HFFc6 (cell line): ENCODE measurements at places on chromosomes 12 and 14. TPM values are rescaled to one million over a fixed set of nuclear protein-coding genes. Genes with fewer than 3 reads are reported as not detected.

Gene PIANP
- 3.0 to 4.6 TPM (median 4.0 TPM) in 3 replicates for total RNA-seq

- no peaks in the 10 kb centered on the region for H3K4me1 ChIP-seq
- peaks cover 2% of the 10 kb centered on the region; the same call in 1 of the 2 replicates for H3K27me3 ChIP-seq
- no peak for DNase-seq
- peaks cover 52% of the 10 kb centered on the region for H3K36me3 ChIP-seq
- H3K4me3 ChIP-seq, result no peak overlapping the region
- H3K27ac ChIP-seq, result no peak overlapping the region
Measured at GRCh38 chr12:109938947-109939346, 38.9 kb downstream of the TCHP start.

DNA sequence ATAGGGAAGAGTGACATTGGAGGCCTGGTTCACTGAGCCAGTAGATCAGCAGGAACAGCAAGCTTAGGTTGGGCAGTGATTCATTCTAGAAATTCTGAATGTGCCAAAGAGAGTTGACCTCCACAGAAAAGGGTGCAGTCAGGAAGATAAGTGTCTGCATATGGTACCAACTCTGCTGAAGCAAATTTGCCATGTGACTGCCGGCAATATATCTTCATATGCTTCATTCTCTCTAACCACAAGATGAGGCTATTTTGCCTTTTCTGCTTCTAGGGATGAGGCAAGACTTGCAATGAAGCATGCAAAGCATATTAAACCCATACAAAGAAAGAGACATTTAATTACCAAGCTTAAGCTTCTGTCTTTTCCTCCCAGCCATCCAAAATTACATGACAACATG lies 13.6 kb downstream of the CCDC198 start:
- peaks cover 2% of the 10 kb centered on the region for H3K27me3 ChIP-seq
- H3K4me1 ChIP-seq, result no peaks in the 10 kb centered on the region
- no peaks in the 10 kb centered on the region for H3K36me3 ChIP-seq
- H3K27ac ChIP-seq, result no peak overlapping the region
- no peak overlapping the region for H3K4me3 ChIP-seq

- H3K4me1 ChIP-seq, result no peaks in the 10 kb centered on the region
- peaks cover 53% of the 10 kb centered on the region for H3K27me3 ChIP-seq
- H3K36me3 ChIP-seq, result no peaks in the 10 kb centered on the region
- H3K27ac ChIP-seq, result no peak overlapping the region
- no peak overlapping the region for H3K4me3 ChIP-seq
- DNase-seq, result no peak
Measured at GRCh38 chr12:1925684-1926006, 7.2 kb upstream of the CACNA2D4 start.

Gene MFAP5
- 34.9 to 164 TPM (median 42.2 TPM) in 3 replicates for total RNA-seq

Gene OAS1
- total RNA-seq, result not detected in 3 replicates

DNA sequence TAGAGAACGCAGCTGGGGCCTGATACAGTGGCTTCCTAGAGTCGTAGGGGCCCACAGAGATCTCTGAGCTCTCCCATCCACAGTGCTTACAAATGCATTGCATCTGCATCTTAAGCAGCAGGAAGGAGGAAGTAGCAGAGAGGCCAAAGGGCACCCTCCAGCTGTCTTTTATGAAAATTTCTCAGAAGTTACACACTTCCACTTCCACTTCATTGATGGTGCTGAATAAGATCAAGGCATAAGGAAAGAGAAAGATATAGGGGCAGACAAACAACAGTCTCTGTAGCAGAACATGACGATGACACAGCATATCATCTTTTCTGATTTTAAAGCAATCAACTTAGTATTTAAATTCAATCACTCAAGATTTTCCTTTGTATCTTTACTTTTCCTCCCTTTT lies 51.6 kb upstream of the ABCC9 start:
- H3K4me1 ChIP-seq, result peaks cover 7% of the 10 kb centered on the region; the same call in 1 of the 2 replicates
- H3K27me3 ChIP-seq, result peaks cover 6% of the 10 kb centered on the region; the same call in 1 of the 2 replicates
- H3K27ac ChIP-seq, result no peak overlapping the region
- H3K4me3 ChIP-seq, result no peak overlapping the region
- H3K36me3 ChIP-seq, result no peaks in the 10 kb centered on the region

Gene RBM19
- total RNA-seq, result 27.9 to 30.5 TPM (median 29.3 TPM) in 3 replicates

DNA sequence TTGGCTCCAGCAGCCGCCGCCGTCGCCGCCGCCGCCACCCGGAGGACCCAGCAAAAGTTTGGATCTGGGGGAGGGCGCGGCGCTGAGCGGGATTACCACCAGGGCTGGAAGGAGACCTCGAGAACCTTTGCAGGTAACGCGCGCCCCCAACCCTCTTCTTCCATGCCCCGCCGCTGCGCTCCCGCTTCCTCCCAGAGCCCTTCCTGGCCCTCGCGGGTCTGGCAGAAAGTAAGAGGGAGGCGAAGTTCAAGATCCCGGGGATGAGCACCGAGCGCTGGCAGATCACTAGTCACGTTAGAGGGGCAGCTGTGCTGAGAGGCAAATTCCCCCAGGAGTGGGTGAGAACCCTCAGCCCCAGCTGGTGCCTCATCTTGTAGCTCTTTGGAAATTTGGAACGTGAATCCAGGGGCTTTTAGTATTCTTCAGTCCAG lies 3.9 kb downstream of the FLRT2 start:
- H3K4me3 ChIP-seq, result peak overlapping the region; percentile 92
- DNase-seq, result no peak
- H3K27ac ChIP-seq, result peak overlapping the region; percentile 52
- H3K4me1 ChIP-seq, result peaks cover 63% of the 10 kb centered on the region
- H3K36me3 ChIP-seq, result no peaks in the 10 kb centered on the region

DNA sequence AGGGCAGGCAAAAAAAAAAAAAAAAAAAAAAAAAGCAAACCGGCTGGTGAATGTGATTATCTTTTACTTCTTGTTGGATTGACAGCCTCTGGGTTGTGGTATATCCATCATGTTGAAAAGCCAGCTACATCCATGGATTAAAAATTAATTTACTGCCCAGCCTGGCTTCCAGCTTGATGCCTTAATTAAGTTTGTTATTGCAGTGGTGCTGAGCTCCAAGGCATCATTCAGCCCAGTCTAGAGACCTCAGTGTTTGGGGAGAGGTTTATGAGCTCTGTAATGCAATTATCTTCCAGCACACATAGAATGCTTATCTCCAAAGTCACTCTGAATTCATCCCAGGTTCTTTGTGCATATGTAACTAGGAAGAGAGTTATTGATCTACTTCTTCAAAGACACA lies 114.8 kb downstream of the RIMBP2 start:
- H3K36me3 ChIP-seq, result peaks cover 10% of the 10 kb centered on the region
- no peak for DNase-seq
- H3K27ac ChIP-seq, result no peak overlapping the region
- H3K27me3 ChIP-seq, result peaks cover 4% of the 10 kb centered on the region; the same call in 1 of the 2 replicates
- H3K4me1 ChIP-seq, result no peaks in the 10 kb centered on the region
- H3K4me3 ChIP-seq, result no peak overlapping the region

DNA sequence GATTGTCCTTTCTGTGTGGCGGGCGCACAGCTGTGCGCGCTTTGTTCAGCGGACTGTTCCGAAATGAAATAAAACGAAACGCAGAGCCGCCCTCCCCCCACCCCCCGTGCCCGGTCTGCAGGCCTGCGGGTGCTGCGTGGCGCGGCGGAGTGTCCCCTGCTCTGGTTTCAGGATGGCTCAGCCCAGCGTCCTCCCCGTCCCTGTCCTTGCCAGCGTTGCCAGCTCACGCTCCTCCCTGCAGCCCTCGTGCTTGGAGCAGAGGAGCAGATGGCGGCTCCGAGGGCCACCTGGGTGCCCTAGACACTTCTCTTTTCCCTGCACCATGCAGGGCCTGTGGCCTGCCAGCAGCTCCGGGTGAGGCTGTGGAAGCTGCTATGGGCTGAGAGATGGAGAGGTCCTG lies 17.5 kb upstream of the BEGAIN start:
- 0 out of 2 replicates have a peak, but pooled peaks cover 4% of the 10 kb centered on the region for H3K36me3 ChIP-seq
- H3K27me3 ChIP-seq, result peaks cover 45% of the 10 kb centered on the region
- no peak overlapping the region for H3K27ac ChIP-seq
- H3K4me3 ChIP-seq, result no peak overlapping the region
- DNase-seq, result no peak

GRCh38 chr12:120766566-120766965 lies 40.9 kb downstream of the ACADS start:
- H3K27ac ChIP-seq, result no peak overlapping the region
- DNase-seq, result no peak
- H3K4me1 ChIP-seq, result no peaks in the 10 kb centered on the region

DNA sequence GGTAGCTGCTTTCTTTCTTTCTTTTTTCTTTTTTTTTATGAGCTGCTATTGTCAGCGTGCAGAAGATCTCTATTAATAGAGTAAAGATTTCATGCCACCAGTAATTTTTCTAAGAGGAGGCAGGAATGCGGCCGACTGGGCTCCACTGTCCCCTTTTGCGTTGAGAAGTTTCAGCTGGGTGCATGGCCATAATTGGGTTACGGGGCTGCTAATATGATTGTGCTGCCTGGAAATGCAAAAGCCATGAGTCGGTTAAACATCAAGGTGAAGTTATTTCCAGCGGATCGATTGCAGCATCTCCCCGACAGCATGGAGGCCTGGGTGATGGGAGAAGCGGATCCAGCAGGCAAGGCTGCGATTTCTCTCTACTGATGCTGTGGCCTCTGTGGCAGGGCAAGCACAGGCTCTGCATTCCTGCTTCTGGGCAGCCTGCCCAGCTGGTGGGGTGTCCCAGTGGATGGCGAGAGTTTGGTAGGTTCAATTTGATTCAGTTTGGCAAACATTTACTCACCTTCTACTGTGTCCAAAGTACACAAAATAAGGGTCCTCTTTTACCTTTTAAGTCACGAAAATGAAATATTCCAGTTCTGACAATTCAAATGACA lies 54.4 kb upstream of the PRMT8 start:
- no peak overlapping the region for H3K4me3 ChIP-seq
- H3K4me1 ChIP-seq, result peaks cover 14% of the 10 kb centered on the region
- no peaks in the 10 kb centered on the region for H3K36me3 ChIP-seq
- no peak for DNase-seq
